NCI-H1092 (cell line): ENCODE measurements at places on chromosomes 4 and X.

- no peak for DNase-seq
Observed at GRCh38 chr4:100348473-100348872, 158.2 kb upstream of the DDIT4L start.

GRCh38 chr4:107774681-107775080, 50.1 kb upstream of the SGMS2 start:
- no peak for DNase-seq

- DNase-seq = peak; percentile 54
Observed at GRCh38 chr4:123398066-123398852, 1.7 kb downstream of the SPRY1 start.

GRCh38 chr4:146415829-146416228, 105.9 kb downstream of the SLC10A7 start:
- DNase-seq = no peak

- no peak for DNase-seq
Observed at GRCh38 chrX:33053001-33053400, 158.3 kb downstream of the DMD start.

- no peak for DNase-seq
Observed at GRCh38 chrX:47285836-47286320, 53.1 kb downstream of the USP11 start.

- no peak for DNase-seq
Observed at GRCh38 chrX:110786486-110786885, 9.1 kb downstream of the CHRDL1 start.

DNA sequence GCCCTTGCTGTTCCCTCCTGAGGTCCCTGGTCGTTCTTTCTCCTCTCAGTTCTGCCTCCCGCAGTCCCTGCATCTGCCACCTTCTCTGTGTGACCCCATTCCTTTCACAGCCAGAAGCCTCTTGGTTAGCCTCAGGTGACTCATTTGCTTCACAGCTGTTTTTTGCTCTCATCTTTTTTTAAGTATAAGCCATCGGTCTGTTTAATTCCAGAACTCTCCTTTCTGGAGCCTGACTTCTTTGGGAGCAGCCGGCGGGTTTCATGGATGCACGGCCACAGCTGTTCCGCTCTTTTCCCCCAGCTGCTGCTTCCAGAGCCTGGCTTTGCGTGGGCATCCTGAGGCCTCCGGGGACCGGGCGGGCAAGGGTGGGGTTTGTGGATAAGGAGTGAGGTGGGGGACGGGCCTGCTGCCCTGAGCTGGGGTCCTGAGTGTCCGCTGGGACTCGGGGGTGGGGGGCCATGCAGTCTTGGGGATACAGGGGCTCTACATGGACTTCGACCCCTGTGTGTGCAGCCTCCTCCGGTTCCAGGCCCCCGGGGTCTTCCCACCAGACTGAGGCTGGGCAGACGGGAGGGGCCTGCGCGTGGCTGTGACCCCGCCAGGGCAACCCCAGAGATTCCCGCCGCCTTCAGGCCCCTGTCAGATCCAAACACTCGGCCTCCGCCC, 46.7 kb downstream of the PCGF3 start:
- no peak for DNase-seq

DNA sequence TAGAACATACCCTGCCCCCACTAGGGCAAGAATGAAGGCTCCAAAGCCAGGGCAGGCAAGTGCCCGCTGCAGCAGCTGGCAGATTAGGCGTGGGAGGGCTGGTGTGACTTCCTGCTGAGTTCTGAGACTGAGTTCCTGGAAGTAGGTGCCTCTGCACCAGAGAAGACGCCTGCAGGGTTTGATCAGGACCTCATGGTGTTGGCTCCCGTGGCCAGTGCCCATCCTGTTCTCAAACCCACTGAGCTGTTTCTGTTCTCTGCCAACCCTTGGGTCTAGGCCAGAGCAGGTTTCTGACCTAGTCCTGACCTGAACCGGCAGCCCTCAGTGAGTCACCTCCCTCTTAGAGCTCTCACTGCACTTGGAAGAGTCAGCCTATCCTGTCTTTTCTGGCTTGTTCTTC, 220.7 kb downstream of the HS6ST2 start:
- DNase-seq = no peak

DNA sequence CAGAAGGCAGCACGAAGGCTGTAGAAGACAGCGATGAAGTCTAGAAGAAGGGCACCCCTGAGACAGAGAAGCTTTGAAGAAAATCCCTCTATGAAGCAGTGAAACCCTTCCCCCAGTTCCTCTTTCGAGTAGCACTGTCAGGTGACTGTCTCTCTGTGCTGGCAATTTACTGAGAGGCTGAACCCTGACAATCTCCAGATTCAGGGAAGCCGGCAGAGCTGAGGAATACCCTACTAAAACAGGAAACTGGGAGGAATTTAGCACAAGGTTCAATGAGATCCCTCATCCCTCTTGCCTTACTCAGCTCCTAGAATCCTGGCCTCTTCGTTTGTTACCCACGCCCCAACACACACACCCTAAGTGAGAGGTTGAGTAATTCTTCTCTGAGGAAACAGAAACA, 239.7 kb upstream of the NOCT start:
- no peak for DNase-seq

GRCh38 chrX:137482136-137482535, 83.8 kb upstream of the ZIC3 start:
- DNase-seq = no peak

GRCh38 chr4:52376132-52376704, 282.9 kb downstream of the USP46 start:
- peak; percentile 57 for DNase-seq
